Putamen (tissue), 1 donor: ENCODE measurements at places on chromosomes 1 and 21.
A peak's percentile ranks its signal among the peaks of the same experiment; 100 is the strongest.

GRCh38 chr21:34199121-34199910 is 125.9 kb downstream of the MRPS6 start:
- no peak for DNase-seq

GRCh38 chr1:1550591-1551432 is 10.4 kb upstream of the TMEM240 start:
- no peak for DNase-seq

DNA sequence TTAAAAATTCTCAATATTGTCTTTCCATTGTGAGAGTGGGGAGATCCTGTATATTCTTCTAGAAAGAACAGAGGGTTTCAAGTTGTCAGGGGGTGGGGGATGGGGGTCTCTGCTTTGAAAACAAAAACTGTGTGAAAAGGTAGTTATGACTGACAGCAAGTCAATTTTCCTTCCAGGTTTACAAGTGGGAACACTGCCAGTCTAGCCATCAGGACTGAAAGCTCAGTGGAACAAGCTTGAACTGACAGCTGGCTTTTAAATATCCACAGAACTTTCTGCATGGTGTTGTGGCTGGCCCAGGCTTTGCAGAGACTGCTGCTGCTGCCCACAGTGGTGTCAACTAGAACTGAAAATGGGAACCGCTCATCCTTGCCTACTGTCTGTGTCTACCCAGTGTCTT is 162.6 kb downstream of the TNR start:
- no peak for DNase-seq

- no peak for DNase-seq
Observed at GRCh38 chr1:240577095-240577494, 34.9 kb downstream of the GREM2 start.

GRCh38 chr1:185533596-185533995 is 200.6 kb upstream of the HMCN1 start:
- DNase-seq, result no peak

DNA sequence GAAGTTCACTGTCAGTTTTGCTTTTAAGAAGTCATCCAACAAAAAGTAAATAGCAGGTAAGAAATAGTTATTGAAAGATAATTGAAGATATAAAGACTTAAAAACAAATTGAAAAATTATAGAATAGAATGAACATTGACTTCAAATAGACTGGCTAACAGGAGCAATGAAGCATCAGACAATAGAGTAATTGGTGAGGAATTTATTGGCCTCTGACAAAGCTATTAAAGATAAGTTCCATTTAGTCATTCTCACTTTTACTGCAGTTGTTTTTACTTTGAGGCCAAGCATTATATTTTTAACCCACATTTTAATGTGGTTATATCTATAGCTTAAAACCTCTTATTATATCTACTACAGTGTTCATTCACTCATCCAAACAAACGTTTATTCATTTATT is 228.8 kb upstream of the ADGRL2 start:
- DNase-seq, result no peak

- no peak for DNase-seq
Observed at GRCh38 chr21:44441581-44442265, 13.6 kb upstream of the LRRC3 start.

GRCh38 chr1:209412036-209412435 is 171.5 kb upstream of the CAMK1G start:
- DNase-seq, result no peak

DNA sequence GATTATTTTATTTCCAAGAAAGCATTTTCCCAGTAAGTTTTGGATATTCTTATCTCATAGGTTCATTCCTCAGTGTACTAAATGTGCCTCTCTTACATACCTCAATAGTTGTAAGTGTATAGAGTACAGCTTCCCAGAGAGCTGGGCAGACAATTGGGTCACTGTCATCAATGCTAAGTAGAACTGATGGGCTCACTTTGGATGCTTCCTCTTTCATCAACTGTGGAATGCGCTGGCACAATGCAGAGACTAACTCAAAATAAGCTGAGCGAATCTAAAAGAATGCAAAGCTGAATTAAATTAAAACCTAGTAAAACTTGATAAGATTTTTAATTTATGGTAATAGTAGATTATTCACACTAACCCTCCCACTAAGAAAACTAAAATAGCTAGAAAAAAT is 21.5 kb downstream of the LTN1 start:
- DNase-seq, result no peak

GRCh38 chr1:184596950-184597645 is 157.6 kb downstream of the EDEM3 start:
- no peak for DNase-seq

GRCh38 chr1:237166086-237166485 is 124.1 kb downstream of the RYR2 start:
- no peak for DNase-seq

DNA sequence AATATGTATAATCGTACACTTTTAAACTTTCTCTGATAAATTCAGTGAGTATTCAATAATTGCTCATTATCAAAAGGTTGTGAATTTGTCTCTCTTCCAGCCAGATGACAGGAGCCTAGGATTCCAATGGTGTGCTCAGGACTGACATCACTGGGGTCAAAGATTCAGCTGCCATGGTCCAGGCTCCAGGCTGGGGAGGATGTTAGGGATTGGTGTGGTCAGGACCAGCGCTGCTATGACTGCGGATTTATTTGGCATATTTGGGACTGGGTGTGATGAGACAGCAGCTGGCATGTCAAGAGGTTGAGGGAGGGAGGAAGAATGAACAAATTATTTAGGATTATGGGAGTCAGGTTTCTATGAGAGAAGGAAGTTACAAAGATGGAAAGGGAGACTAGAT is 48.2 kb upstream of the ABCA4 start:
- DNase-seq, result no peak

DNA sequence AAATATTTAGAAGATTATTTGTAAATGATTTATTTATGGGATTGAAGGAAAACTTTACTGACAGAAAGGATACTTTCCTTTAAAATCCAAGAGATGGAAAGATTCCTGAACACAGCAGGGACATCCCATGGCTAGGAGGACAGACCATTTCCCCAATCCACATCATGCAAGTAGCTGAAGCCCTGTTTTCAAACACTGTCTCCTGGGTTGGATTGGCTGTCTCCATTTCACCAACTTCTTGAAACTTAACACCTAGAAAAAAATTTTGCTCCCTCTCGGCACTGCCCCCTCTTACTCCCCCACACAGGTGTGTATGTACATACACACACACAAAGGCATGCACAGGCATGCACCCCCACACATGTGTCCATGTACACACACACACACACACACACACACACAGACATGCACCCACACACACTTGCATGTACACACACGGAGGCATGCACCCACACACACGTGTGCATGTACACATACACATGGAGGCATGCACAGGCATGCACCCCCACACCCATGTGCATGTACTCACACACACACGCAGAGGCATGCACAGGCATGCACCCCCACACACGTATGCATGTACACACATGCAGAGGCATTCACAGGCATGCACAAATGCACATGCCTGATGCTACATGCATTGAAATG is 320.0 kb downstream of the CHRM3 start:
- no peak for DNase-seq

- no peak for DNase-seq
Observed at GRCh38 chr1:12320486-12320885, 90.7 kb downstream of the VPS13D start.

GRCh38 chr1:87826681-87827251 is 498.1 kb downstream of the LMO4 start:
- peak; percentile 34 for DNase-seq

DNA sequence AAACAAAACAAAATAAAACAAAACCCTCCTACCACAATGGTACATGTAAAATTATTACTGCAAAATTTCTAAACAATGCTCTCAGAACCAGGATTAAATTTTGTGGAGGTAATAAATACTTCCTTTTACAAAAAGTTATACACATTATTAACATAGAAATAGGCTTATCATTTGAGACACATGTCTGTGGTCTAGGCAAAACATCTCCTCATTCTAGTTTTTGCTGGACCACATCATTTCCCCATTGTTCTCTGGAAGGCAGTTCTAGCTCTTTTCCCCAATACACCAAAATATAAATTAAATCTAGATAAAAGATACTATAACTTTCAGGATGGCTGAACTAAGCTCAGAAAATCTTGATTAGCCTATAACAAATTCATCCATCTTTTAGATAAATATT is 18.4 kb downstream of the EXTL2 start:
- no peak for DNase-seq

DNA sequence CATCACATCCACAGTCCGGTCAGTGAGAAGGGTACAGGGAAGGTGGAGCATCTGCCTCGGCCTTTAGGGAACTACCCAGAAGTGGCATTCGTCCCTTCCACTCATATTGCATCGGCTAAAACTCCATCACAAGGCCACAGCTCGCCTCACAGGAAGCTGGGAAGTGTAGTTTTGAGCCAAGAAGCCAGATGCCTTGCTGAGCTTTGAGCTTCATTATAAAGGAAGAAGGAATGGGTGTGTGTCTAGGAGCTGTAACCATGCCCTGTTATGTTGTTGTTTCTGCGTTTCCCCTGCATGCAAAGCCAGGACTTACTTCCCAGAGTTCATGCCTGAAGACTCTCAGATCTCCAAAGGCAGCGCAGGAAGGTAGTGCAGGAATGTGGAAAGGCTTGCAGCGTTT is 61.1 kb downstream of the OPTC start:
- no peak for DNase-seq

DNA sequence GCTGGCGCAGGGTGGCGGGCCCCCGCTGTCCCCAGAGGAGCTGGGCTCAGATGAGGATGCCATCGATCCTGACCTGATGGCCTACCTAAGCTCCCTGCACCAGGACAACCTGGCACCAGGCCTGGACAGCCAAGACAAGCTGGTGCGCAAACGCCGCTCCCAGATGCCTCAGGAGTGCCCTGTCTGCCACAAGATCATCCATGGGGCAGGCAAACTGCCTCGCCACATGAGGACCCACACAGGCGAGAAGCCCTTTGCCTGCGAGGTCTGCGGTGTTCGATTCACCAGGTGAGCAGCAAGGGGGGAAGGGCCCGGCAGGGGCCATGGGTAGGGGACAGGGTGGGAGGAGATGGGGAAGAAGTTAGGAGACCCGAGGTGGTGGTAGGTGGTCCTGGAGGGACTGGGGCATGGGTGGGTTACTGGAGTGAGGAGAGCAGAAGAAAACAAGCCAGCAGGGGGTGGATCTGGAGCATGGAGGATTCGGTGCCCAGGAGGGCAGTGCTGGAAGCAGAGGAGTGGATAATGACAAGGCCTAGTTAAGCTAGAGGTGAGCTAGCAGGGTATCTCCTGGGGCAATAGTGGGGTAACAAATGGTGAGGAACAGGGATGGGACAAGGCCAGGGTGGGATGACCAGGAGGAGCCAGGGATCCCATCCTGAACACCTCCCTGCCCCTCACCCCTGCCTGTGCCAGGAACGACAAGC is 13.1 kb downstream of the ZBTB7B start:
- DNase-seq, result no peak

DNA sequence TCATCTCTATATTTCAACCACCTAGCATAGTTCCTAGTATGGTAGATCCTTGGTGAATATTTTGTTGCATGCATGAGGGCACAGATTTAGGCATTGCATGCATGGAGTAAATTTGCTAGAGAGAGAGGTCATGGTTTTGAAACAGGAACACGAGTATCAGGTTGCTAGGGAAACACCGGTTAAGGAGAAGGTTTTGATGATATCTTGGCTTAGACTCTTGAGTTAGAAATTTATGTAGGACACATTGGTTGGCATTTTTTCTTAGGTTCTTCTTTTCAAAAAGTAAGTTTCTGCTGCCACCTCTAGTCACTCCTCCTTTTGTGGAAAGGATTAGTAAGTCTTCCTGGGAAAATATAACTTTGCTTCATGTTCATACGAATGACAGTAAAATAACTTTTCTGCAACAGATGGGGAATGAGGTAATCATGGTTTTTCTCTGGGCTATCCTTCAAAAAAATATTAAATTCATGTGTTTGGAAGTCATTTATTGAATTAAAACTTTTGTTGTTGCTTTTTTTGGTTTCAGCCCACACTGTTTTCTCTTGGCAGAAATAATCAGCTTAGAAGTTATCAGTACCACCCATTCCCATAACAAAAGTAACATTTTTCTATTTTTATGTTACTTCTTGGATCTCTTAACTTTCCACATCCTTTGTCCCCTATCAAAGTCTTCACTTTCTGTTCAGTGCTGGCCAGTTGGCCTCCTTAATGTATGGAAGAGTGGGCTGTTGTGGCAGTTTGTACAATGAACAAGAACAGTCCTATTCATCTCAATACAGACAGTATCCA is 97.3 kb downstream of the PLA2G4A start:
- DNase-seq, result no peak

DNA sequence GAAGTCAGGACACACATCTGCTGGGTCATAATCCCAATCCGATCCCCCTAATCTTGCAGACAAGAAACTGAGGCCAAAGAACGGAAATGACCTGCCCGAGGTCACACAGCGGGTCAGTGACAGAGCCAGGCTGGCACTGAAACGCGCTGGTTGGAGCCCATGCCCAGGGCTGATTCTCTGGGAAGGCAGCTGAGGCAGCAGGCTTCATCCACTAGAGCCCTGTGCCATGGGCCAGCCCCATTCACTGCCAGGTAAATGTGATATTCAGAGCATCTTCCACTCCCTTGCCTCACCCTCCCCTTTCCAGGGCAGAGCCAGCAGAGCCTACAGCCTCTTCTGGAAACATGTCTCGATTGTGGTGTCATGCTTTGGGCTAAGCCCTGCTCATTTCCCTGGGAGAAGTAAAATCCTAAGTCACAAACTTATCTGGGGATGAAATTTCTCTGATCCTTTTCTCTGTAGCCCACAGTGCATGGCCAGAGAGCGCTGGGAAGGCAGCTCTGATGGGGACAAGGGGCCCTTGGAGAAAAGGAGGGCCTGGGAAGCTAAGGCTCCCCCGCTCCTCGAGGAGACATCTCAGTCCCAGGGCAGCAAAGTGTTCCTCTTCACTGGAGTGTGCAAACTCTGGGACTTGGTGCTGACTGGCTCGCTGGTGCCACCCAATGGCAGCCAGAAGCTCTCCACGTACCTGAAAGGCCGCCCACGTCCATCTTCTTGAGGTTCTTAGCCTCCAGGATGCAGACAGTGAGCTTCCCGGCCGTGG is 110.4 kb downstream of the SYT2 start:
- peak; percentile 65 for DNase-seq
